ENCODE measurements at places on chromosomes 12 and 14. TPM values are rescaled to one million over a fixed set of nuclear protein-coding genes. Genes with fewer than 3 reads are reported as not detected.

IL26 gene
- not detected for polyA plus RNA-seq

SERPINA3 gene
- not detected for polyA plus RNA-seq

KLRC3 gene
- polyA plus RNA-seq: 0.25 TPM

CAMKK2 gene
- 41.1 TPM for polyA plus RNA-seq

C12orf50 gene
- 0.16 TPM for polyA plus RNA-seq

DLK1 gene
- polyA plus RNA-seq: 15.2 TPM

BHLHE41 gene
- 2.1 TPM for polyA plus RNA-seq

POTEM gene
- not detected for polyA plus RNA-seq

SVOP gene
- 0.04 TPM for polyA plus RNA-seq

IGFBP6 gene
- polyA plus RNA-seq: 17.6 TPM

DLST gene
- 135 TPM for polyA plus RNA-seq
